ENCODE measurements at places on chromosomes 16 and 17.

- no peak for DNase-seq
Observed at GRCh38 chr16:70638814-70639792, 7.3 kb upstream of the IL34 start.

DNA sequence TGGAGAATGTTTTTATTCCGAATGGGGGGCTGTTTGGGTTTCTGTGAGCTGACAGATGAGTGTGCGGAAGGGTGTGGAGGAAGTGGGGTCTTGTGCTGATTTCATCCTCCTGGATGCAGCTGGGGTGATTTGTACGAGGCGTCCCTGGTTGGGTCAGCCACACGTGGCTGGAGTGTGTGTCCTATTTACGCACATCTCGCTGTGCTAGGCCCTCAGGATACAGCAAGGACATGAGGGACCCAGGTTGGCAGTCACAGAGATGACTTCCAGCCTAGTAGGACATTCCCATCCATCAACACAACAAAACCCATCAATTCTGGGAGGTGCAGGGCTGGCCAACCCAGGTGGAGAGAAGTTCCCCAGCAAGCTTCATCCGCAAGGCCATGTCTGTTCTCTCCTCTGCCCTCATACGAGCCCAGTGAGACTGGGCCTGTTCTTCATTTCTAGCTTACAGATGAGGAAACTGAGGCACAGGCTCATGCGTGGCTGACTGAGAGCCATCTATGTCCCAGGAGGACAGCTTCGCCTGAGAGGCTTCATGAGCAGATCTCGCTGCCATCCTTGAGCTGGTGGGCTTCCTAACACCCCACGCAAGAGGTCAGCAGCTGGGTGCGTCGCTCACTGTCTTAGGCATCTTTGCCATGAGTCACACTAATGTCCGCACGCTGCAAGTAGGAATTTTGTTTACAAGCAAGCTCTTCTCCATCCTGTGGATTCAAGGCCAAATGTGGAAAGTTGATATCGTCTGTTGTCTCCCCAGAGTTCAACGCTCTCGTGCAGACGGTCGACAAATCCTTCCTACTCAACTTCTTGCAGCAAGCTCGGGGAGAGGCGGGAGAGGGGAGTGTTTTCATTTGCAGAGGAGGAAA is 24.4 kb downstream of the IRF8 start:
- DNase-seq: no peak

- DNase-seq: no peak
Observed at GRCh38 chr17:75295201-75296158, 6.2 kb upstream of the SLC25A19 start.

DNA sequence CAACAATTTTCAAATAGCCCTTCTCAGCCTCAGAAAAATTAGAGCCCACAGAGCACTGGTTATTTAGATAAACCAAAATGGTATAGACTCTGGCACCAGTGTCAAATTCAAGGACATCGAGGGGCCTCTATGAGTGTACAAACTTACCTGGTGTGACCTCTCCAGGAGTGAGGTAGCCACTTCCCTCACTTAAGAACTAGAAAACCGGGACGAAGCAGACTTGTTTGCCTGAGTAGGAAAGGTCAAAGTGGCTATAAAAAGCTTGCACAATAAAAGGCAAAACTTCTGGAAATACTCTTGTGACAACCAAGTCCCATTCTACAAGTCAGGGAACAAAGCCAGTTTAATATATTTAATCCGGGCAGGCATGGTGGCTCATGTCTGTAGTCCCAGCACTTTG is 39.2 kb upstream of the PRSS54 start:
- no peak for DNase-seq

- DNase-seq: no peak
Observed at GRCh38 chr16:886084-886543, 84.7 kb downstream of the LMF1 start.

- DNase-seq: no peak
Observed at GRCh38 chr16:57007530-57007929, 18.2 kb downstream of the NLRC5 start.

GRCh38 chr17:18234853-18235380 is 9.5 kb downstream of the LLGL1 start:
- DNase-seq: no peak

Data from NCI-H226 (cell line).